ENCODE measurements at places on chromosomes 4 and X. TPM values are rescaled to one million over a fixed set of nuclear protein-coding genes. Genes with fewer than 3 reads are reported as not detected.

Gene GAGE12F
- not detected for total RNA-seq

Gene CLDN22
- not detected for total RNA-seq

Gene CENPE
- total RNA-seq, result 2.1 TPM

Gene GPR119
- total RNA-seq, result not detected

Gene PGAM4
- total RNA-seq, result not detected

Gene RPL9
- total RNA-seq, result 2,988 TPM

Gene SOD3
- 12.2 TPM for total RNA-seq

Gene GPRASP1
- total RNA-seq, result 4.0 TPM

Gene CHST7
- 9.3 TPM for total RNA-seq

Gene STAP1
- total RNA-seq, result not detected

Gene SOX3
- total RNA-seq, result not detected

Gene CBR4
- 13.8 TPM for total RNA-seq

Gene IL15
- 7.3 TPM for total RNA-seq

Gene CYLC1
- not detected for total RNA-seq

Gene NKAP
- 4.0 TPM for total RNA-seq

Gene BCAP31
- 217 TPM for total RNA-seq

Gene CD38
- total RNA-seq, result 0.14 TPM

Gene BBS12
- total RNA-seq, result 6.8 TPM

Gene ARAP2
- 1.3 TPM for total RNA-seq

Gene CLTRN
- total RNA-seq, result 0.28 TPM

Gene F11
- total RNA-seq, result not detected

Gene RNF150
- 0.28 TPM for total RNA-seq

Gene NKX1-1
- not detected for total RNA-seq

Gene UGT2B17
- not detected for total RNA-seq

Gene ERAS
- total RNA-seq, result not detected

Gene TCEAL3
- 19.3 TPM for total RNA-seq

Gene PLK4
- total RNA-seq, result 1.1 TPM

Gene MAGED4
- total RNA-seq, result 45.2 TPM

Gene SMIM10L2A
- total RNA-seq, result 0.28 TPM

Gene PITX2
- total RNA-seq, result 11.0 TPM

Gene ATP2B3
- not detected for total RNA-seq

Gene USP11
- total RNA-seq, result 45.4 TPM
